ENCODE measurements at places on chromosomes 4 and X.
A peak's percentile ranks its signal among the peaks of the same experiment; 100 is the strongest.

DNA sequence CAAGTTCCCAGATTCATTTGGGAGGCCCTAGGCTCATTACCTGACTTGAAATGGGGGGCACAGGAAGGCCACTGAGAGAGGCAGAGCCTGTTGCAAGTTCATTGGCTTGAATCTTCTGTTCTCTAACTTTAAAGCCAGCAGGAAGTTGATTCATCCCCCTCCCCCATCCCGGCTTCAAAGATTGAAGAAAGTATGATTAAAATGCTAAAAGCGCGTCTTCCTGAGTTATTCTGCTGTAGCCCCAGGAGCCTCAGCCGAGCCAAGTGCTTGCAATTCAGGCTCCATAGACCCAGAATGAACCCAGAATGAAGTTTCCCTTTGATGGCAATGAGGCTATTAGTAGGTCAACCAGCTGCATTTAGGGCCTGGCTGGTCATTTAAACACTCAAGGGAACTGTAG lies 14.7 kb downstream of the CHST7 start:
- peak; percentile 83 for DNase-seq

GRCh38 chr4:98919996-98920395 lies 8.9 kb downstream of the EIF4E start:
- DNase-seq = no peak

GRCh38 chr4:151652841-151653547 lies 107.8 kb downstream of the GATB start:
- no peak for DNase-seq

GRCh38 chr4:163603257-163603656 lies 108.8 kb downstream of the TMA16 start:
- no peak for DNase-seq

DNA sequence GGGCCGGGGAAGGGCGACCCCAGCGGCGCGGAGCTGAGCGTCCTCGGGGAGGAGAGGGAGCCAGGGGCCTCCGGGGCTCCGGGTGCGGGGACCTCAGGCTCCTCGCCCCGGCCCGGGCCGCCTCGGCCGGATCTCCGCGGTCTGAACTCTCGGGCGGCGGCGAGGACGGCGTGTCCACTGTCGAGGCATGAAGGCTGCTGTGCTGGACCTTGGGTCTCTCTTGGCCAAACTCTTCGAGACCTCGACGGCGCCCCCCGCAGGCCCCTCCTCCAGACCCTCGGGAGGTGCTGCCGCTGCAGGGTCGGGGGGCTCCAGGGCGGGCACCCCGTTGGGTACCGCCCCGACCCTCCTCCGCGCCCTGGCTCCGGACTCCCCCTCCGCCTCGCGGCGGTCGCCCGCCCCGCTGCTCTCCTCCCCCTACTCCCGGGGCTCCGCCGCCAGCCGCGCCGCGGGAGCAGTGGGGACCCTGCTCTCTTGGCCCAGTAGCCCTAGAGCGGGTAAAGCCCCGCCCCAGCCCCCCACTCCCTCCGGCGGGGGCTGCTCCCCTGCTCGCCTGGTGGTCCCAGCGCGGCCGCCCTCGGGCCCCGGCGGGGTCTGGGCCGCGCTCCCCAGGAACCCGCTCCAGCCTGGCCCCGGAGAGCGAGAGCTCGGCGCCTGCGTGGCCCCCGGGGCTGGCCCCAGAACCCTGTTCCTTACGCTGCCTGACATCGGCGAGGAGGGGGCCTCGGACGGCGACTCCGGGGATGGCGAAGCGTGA lies 564 bp downstream of the FAM149A start:
- DNase-seq = peak; percentile 53

DNA sequence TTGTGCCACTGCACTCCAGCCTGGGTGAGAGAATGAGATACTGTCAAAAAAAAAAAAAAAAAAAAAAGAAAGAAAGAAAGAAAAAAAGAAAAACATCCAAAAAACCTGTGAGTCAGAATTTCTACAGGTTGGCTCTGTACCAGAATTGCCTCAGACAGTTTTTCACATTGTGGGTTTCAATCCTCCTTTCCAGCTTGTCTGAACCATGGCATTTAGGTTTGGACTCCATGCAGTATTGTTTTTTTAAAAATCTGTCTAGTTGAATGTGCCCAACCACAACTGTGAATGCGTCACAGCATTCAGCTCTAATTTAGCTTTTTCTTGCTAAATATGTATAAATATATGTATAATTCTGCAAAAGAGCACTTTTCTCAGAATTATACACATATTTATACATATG lies 31.4 kb upstream of the ARSH start:
- no peak for DNase-seq

- no peak for DNase-seq
Measured at GRCh38 chr4:39620551-39621313, 17.9 kb downstream of the SMIM14 start.

DNA sequence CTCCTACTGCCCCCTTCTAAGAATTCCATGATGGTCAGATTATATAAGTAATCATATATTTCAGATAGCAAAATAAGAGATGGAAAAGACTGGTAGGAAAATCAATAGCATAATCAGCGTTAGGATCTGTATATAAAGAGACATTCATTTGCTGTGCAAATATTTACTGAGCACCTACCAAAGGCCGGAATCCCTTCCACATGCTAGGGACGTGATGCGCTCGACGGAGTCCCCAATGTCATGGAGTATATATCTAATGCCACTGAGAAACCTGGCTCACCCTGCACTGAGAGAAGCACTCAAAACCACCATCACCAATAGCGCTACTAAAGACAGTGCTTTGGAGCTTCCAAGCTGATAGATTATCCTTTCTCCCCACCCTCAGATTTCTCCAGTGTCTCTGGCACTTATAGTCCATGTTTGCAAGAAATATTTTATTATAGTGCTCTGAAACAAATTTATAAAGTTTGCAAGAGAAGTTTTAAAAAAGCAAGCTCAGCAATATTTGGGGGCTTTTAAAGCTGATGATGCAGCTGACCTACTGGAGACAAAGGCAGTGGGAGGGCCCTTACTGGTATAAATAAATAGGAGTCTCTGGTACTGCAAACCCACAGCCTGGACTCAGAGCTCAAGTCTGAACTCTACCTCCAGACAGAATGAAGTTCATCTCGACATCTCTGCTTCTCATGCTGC lies at the start of gene CXCL13:
Gene CXCL13 (plus strand): TSS at position 611 of the 693 bp plus-strand sequence. CDS start 46 bp downstream, at position 657.
- no peak for DNase-seq

GRCh38 chr4:164706675-164707074 lies 47.3 kb upstream of the SMIM31 start:
- DNase-seq = no peak

GRCh38 chr4:18022572-18023050 lies 1.1 kb upstream of the LCORL start:
- no peak for DNase-seq

GRCh38 chrX:144494074-144494473 lies 610.2 kb downstream of the UBE2NL start:
- no peak for DNase-seq

- DNase-seq = no peak
Measured at GRCh38 chr4:119029847-119030535, 105.6 kb upstream of the MYOZ2 start.

DNA sequence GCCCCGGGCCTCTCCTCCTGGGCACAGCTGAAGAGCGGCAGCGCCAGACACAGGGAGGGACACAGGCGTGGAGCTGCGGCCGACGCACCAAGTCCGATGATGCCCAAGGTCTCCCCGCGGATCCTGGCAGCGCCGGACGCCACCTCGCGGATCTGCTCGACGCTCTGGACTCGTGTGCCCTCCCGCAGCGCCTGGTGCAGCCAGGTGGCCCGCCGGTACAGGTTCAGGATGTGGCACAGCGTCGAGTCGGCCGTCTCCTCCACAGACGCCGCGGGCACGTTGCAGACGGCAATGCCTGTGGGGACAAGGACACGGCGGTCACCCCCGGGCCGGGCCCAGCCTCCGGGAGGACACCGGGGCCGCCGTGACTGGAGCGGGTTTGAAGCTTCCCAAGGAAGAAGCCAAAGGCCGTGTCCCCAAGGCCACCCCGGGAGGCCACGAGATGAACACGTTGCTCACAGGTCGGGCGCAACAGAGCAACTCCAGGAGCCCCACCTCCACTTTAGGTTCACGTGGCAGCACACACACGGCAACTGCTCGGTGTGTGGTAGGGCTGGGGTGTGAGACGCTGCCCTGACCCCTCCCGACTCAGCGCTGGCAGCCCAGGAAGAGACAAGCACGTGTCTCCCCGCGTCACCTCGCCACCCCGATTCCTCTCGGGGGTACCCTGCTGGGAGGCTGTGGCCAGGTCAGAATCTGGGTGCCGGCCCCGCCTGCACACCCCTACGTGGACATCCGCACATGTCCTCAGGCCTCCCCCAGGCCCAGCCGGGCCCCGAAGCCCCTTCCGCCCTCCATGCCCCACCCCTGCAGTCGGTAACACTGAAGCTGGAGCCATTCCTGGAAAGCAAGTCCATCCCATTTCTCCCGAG lies 23.4 kb downstream of the CTBP1 start:
- no peak for DNase-seq

- DNase-seq = no peak
Measured at GRCh38 chr4:80128941-80129340, 55.9 kb upstream of the ANTXR2 start.

GRCh38 chrX:151153086-151153485 lies 23.3 kb upstream of the GPR50 start:
- DNase-seq = no peak

- no peak for DNase-seq
Measured at GRCh38 chrX:110698696-110699095, 96.9 kb downstream of the CHRDL1 start.

- DNase-seq = no peak
Measured at GRCh38 chr4:70969076-70969475, 24.4 kb upstream of the DCK start.

DNA sequence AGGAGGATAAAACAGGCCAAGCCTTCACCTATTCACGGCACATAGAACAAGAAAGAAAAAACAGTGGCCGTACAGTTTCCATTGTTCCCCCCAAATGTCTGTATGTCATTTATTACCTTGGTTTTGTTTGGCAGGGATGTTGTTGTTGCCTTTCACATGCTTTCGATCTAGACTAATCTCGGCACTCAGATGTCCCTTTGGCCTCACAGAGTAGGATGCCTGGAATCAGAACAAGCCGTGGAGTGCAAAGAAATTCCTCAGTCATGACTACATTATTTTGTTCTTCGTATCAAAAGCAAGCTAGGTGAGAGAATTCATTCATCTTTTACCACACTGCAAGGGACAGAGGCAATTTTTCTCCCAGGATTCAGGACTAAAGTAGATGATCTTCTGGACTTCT lies 106.9 kb downstream of the SMIM20 start:
- no peak for DNase-seq

DNA sequence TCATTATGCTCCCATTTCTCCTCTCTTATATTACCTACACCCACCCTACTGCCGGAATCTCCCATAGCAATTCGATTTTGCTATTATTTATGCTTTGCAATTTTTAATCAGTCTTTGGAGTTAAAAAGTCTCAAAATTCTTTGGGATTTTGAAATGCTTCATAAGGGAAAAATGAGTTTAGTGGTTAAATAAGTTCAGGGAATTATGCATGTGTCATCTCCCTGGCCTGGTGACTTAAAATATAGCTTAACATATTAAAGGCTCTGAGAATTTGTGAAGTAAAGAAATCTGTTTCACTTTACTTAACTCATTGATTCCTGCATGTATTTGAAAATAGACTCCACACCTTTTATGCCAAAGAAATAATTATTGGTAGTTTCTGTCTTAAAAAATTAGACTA lies 185.1 kb upstream of the DIPK2B start:
- no peak for DNase-seq

DNA sequence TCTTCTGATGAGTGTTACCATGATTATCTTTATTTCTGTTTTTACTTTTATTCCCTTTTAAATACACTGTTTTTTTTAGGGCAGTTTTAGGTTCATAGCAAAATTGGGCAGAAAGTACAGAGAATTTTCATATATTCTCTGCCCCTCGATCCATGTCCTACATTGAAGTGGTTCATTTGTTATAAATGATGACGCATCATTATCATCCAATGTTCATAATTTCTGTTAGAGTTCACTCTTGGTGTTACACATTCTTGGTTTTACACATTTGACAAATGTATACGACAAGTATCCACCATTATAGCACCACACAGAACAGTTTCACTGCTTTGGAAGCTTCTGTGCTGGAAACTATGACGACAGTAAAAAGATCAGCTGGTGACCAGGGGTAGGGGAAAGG lies 578.1 kb upstream of the AADAT start:
- DNase-seq = no peak

DNA sequence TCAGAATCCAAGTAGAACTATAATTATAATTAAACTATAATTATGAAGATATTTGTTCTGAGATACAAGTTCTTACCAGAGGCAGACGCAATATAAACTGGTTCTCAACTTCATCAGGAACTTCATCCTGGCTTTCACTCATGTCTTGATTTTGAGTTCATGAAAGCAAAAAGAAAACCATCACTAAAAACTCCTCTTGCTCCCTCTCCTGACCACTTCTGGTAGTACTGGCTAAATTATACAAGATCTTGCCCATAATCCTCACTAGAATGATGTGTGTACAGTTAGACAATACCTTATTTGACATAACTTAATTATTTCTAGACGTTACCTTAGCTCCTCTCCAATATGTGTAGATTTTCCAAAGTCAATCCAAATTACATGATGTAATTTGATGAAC lies 3.7 kb downstream of the TAF7L start:
- peak; percentile 71 for DNase-seq

DNA sequence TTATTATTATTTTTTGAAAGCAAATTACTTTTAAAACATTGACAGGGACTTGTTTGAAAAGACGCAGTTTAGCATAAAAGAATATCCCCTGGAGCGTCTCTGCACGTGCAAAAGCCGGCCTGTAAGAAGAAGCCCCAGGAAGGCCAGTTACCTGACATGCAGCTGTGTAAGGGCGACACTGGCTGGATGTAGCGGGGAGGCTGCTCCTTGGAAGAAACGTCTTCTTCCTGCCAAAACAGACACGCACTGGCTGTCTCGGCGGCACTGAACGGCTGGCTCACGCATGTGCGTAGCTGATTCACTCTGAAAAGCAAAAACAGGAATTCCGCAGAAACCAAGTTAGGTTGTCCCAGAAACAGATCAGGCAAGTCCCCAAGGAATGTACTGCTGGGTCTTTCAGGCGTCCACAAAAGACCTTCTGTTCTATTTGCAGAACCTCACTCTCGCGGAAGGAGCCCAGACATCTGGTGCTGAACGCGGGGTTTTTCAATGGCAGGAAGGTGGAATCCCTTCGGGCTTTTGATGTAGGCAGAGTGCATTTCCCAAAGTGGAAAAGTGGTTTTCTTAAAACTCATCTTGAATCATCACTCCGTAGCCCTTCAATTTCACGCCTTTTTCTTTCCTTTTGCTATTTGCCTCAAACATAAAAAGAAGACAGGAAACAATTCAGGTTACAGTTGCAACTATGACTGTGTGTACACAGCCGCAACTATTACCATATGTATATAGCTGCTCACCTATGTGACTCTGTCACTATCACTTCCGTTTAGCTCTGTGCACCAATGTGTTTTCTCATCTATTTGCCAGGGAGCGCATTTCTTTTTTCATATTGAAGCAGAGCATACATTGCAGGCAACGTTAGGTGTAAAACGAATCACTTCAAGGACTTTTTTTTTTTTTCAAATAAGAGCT lies 38.1 kb upstream of the ARSH start:
- DNase-seq = peak; percentile 57
